CD4-positive, alpha-beta T cell treated with Interleukin-15 for 4 hours (primary cell): ENCODE measurements at places on chromosomes 16 and 17.

DNA sequence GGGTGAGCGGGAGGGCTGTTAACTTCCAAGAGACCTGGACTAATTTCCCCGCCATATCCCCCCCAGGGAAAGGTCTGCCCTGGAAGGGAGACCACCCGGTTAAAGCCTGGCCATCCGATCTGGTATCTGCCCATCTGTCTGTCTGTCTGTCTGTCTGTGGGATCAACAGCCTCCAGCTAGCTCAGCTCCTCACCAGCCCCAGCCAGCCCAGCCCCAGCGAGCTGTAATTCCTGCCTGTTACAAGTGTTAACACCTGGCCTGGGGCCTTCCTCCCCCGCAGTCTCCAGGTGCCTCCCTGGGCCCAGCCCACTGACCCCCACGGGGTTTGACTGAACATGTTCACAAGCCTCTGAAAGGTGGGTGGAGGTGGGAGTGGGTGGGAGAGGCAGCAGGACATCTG lies 4.0 kb downstream of the WNT3 start:
- DNase-seq: no peak

DNA sequence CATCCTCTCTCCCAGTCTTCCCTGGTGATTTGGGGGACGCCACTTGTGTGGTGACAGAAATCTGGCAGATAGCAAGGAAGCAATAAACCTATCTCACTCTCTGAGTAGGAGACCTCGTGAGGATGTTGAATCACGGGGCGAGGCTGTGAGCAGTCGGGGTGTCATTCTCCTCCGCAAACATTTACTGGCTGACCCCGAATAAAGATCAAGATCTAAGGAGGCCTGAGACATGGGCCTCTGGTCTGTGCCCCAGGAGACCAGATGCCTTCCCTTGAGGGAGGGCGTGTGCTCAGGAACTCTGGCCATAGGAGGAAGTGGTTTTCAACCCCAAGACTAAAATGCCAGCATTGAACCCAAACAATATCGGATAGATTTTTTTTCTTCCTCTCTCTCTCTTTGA lies 53.1 kb downstream of the FOXL1 start:
- no peak for DNase-seq

GRCh38 chr16:88839745-88840599 lies 16.8 kb downstream of the GALNS start:
- no peak for DNase-seq

- no peak for DNase-seq
Measured at GRCh38 chr16:19127674-19128131, 13.9 kb downstream of the ITPRIPL2 start.

DNA sequence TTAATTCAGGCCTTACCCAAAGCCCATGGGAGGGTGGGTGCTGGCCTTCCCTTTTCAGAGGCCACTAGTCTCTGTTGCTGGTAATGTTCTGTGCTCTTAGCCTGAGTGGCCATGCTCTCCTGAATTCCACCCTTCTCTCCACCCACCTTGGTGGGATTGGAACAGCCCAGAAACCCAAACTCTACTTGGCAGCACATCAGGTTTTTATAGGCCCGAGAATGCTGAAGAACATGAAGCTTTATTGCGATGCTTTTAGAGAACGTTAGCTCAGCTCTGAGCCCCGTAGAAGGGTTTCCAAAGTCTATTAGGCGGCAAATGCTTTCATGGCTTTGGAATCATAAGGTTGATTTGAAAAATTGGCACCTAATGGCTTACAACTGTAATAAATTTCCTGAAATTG lies 209.3 kb downstream of the MSI2 start:
- no peak for DNase-seq
